ENCODE measurements at places on chromosomes 5 and 9. TPM values are rescaled to one million over a fixed set of nuclear protein-coding genes. Genes with fewer than 3 reads are reported as not detected.

OR2K2 gene
- total RNA-seq = not detected

NUP155 gene
- 70.2 TPM for total RNA-seq

RFK gene
- total RNA-seq = 18.7 TPM

IL13 gene
- not detected for total RNA-seq

RFX3 gene
- total RNA-seq = 24.8 TPM

CTNNAL1 gene
- 156 TPM for total RNA-seq

NCS1 gene
- total RNA-seq = 28.5 TPM

ECM2 gene
- total RNA-seq = not detected

SPAG8 gene
- total RNA-seq = 1.6 TPM

SPATA31D4 gene
- not detected for total RNA-seq

SHROOM1 gene
- total RNA-seq = 2.0 TPM

FCN1 gene
- total RNA-seq = not detected

IRGM gene
- total RNA-seq = not detected

OLFM1 gene
- 4.0 TPM for total RNA-seq

ANXA2R gene
- total RNA-seq = 0.17 TPM

PCDHGB6 gene
- 22.1 TPM for total RNA-seq

CTXN3 gene
- total RNA-seq = 0.09 TPM

IL4 gene
- not detected for total RNA-seq

SPINK7 gene
- total RNA-seq = not detected

PCDHAC1 gene
- 2.9 TPM for total RNA-seq

GARIN3 gene
- not detected for total RNA-seq

PCDHGB2 gene
- 2.1 TPM for total RNA-seq

EPB41L4A gene
- total RNA-seq = 2.7 TPM

ADGRV1 gene
- 127 TPM for total RNA-seq

PRR16 gene
- not detected for total RNA-seq

ARID3C gene
- 5.3 TPM for total RNA-seq

PCSK5 gene
- 30.0 TPM for total RNA-seq

ERP44 gene
- 18.0 TPM for total RNA-seq

IL33 gene
- total RNA-seq = not detected

SLCO6A1 gene
- total RNA-seq = 0.51 TPM

NXNL2 gene
- 0.74 TPM for total RNA-seq
